Activated CD4-positive, alpha-beta T cell treated with anti-CD3 and anti-CD28 coated beads, Interleukin-2, amount 50 U/mL, for 4 hours (primary cell): ENCODE measurements at places on chromosomes 7 and 10.

DNA sequence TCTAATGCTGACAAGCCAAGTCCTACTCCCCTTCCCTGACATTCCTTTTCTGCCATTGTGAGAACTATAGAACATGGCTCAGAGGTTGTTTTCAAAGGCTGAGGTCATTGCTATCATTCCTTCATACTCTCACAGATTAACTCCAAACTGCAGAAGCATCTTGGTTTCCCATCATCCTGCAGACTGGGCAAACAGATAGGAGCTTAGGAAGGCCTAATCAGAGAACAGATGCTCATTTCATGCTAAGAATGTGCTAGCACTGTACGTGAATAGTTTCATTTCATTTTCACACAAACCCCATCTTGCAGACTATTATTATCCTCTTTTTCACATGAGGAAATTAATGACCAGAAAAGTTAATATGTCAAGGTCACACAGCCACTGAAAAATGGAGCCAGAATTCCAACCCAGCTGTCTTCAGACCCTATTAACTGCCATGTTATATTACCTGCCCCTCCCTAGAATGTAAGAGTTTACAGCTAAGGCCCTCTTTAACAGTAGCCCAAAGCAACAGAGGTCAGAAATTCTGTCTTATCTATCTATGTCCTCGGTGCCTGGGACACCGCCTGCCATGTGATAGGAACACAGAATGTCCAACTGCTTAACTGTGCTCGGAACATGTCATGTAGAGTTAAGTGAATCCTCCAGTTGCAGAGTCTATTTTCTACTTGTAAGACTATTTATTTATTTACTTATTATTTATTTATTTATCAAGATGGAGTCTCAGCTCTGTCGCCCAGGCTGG is 2.9 kb upstream of the LCOR start:
- DNase-seq = no peak

- DNase-seq = no peak
Measured at GRCh38 chr7:82694022-82694421, 250.4 kb upstream of the CACNA2D1 start.

GRCh38 chr7:84025332-84025927 is 169.2 kb downstream of the SEMA3A start:
- no peak for DNase-seq

DNA sequence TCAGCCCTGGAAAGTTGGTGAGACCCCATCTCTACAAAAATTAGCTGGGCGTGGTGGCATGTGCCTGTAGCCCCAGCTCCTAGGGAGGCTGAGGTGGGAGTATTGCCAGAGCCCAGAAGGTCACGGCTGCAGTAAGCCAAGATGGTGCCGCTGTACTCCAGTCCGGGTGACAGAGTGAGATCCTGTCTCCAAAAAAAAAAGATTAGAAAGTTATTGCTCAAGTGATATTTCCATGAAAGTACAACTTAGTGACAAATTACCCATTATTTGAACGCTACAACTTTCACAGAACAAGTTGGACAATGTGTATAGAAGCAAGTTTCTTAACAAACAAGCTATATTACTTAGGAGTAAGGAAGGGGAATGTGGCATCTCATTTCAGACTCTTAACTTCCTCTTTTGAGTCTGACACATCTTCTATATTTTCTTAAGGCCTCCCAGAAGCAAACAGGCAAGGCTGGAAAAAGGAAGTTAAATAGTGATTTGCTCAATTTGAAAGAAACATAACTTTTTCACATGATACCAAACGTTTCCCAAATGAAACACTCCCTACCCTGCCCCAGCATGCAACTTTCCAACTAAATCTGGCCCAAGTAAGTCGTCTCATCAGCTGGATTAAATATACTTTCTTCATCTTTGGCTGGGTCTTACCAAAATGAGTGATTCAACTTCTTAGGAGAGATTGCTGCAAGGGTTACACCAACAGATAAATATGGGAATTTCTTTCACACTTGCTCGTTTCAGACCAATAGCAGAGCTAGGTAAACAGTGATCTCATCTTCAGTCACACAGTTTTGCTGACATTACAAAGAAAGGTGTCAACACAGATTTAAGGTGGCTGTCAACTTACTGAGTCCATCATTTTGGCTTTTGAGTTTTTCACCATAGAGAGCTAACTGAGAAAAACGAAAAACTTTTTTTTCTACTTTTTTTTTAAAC is 66.3 kb upstream of the KLF6 start:
- no peak for DNase-seq

- no peak for DNase-seq
Measured at GRCh38 chr7:88310956-88311674, 4.4 kb upstream of the STEAP4 start.

DNA sequence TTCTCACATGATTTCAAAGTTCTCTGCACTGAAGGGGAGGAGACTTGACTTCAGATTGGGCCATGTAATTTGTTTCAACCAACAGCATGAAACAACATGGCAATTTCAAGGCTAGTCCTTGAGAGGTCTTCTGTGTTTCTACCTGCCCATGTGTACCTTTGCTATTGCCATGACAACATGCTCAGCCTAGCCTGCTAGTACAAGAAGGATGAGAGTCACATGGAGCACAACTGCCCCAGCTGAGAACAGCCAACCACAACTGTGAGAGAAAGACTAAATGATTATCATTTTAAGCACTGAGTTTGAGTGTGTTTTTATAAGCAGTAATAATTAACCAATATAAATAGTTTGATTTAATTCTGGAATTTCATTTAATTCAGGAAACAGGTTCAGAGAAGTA is 41.9 kb downstream of the ANKMY2 start:
- DNase-seq = no peak

DNA sequence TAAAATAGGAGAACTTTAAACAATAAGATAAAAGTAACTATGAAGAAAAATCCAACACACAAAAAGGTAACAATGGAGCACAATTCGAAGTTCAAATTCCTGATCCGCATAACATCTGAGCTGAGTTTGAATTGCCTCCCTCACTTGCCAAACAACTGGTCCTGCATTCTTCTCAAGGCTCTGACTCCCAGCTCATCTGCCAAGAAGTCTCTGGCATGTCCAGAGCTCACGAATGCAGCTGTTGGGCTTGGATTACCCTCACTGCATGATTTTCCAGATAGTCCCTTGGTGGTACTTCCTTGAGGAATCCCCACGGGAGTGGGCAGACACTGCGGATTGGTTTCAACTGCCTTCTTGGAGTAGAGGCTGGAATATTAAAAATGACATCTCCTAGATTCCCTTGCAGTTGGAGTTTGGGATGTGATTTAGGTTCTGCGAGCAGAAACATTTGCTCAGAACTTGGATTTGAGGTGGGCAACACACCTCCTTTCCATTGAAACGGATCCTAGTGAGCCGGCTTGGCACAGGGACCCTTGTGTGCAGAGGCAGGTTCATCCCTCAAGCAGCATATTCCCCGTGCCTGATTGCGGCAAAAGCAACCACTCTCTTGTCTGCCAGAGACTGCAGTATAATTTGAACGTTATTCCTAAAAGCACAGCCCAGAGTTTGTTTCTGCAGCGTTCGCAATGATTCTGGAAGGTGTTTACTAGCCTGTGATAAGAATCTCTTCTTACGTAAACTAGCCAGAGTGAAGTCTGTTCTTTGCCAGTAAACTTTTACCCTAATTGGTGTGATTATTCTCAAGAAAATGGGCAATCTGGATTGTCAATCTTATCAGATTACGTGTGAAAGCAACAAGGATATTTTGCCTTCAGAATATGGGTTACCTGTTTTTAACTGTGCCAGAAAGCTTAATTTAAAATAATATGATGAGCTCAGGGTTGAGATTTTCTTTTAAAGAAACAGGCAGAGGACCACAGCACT is 23.4 kb upstream of the PRKCQ start:
- DNase-seq = no peak

GRCh38 chr10:8338177-8338766 is 283.8 kb downstream of the GATA3 start:
- no peak for DNase-seq

GRCh38 chr7:4566714-4567113 is 115.4 kb upstream of the FOXK1 start:
- no peak for DNase-seq

DNA sequence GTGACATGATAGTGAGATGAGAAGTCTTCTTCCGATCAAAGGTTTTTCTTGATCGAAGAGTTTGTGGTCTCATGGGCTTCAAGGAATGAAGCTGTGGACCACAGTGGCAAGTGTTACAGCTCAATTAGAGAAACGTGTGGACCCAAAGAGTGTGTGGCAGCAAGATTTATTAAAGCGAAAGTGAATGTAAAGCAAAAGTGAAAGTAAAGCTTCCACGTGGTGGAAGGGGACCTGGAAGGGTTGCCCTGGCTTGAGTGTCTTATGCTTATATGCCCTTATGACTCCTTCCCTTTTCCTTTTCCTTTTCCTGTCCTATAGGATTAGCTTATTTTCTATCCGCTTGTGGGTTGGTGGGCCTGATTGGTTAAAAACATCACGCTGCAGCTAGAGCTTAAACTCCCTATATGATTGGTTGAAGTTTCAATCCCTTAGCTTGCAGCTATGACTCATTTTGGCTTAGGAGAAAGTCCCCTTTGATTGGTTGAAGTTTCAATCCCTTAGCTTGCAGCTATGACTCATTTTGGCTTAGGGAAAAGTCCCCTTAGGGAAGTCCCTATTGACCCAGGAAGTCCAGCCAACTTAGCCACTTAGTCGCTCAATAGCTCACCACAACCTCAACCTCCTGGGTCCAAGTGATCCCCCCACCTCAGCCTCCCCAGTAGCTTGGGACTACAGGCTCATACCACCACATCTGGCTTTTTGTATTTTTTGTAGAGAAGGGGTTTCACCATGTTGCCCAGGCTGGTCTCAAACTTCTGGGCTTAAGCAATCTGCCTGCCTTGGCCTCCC is 34.7 kb downstream of the MRPS24 start:
- peak; percentile 35 for DNase-seq

DNA sequence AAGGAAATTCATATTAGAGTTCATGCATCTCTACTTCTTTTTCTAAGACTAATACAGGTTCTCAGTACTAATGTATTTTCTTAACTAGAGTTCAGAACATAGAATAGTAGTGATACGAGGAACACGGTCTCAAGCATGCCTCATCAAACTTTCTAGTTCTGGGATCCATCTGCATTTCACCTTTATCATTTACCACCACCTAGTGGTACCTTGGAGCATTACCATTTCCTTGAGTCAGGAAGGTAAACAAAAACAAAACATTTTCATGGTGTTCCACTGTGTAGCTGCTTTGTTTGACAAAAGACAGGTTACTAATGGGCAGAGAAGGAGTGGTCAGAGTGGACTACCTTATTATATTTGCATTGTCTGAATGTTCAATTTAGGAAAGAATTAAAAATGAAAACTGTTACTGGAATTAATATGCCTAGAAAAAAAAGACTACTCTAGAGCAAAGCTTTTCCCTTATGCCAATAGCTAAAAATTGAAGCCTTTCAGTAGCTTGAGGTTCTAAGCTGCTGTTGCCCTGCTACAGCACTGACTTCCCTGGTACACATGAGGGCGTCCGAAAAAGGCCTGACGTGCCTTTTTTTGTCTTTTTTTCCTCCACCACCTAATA is 44.5 kb downstream of the STARD3NL start:
- DNase-seq = no peak

DNA sequence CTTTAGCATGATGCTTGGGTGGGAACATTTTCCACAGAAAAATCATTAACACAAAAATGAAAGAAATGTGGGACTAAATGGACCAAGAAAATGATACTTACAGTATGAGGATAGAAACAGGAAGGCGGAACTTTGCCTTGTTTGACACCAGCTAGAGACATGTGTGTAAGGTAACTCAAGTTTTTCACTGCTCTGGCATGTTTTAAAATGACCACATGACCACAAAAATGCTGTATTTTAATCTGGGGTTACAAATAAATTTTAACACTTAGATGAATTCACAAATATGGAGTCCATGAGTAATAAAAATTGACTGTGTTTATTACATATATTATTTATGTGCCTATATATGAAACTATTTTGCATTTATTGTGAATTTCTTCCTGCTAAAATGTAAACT is 100.9 kb upstream of the PHYHIPL start:
- no peak for DNase-seq

- DNase-seq = no peak
Measured at GRCh38 chr10:62454687-62455397, 80.7 kb downstream of the ZNF365 start.

DNA sequence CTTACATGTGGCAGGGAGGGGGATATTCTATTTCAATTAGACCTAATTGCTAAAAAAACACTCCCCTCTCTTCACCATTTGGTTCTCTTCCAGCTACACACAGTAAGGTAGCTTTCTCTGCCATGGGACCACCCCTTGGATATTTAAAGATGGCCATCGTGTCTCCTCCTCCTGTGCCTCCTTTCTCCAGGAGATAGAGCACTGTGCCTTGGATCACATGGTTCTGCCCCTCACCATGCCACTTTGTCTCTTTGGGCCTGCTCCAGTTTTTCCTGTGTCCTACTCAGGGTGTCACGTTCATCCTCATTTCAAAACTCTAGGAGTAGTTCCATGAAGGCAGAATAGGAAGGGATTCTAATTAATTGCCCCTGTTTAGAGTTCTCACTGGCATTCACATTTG is 1060.2 kb downstream of the KCNMA1 start:
- no peak for DNase-seq

DNA sequence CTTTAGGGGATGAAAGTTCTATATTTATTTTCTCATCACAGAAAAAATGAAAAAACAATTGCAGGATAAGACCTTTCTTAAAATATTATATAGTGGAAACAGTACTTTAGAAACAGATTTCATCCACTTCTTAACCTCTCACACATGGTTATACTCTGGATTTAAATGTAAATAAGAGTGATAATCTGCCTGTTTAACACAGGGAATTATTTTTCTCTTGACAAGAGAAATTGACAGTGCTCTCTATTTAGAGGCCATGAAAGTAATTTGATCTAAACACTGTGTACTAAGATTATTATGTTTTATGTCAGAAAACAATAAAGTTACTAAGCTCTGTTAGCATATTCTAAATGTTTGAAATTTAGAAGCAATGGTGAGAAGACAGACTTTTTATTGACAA is 88.4 kb downstream of the PHF14 start:
- DNase-seq = no peak

- DNase-seq = no peak
Measured at GRCh38 chr10:48982584-48982983, 42.9 kb upstream of the LRRC18 start.

GRCh38 chr7:100575206-100575631 is 1.5 kb upstream of the SAP25 start:
- no peak for DNase-seq

- DNase-seq = no peak
Measured at GRCh38 chr10:15516256-15517085, 145.4 kb upstream of the FAM171A1 start.

DNA sequence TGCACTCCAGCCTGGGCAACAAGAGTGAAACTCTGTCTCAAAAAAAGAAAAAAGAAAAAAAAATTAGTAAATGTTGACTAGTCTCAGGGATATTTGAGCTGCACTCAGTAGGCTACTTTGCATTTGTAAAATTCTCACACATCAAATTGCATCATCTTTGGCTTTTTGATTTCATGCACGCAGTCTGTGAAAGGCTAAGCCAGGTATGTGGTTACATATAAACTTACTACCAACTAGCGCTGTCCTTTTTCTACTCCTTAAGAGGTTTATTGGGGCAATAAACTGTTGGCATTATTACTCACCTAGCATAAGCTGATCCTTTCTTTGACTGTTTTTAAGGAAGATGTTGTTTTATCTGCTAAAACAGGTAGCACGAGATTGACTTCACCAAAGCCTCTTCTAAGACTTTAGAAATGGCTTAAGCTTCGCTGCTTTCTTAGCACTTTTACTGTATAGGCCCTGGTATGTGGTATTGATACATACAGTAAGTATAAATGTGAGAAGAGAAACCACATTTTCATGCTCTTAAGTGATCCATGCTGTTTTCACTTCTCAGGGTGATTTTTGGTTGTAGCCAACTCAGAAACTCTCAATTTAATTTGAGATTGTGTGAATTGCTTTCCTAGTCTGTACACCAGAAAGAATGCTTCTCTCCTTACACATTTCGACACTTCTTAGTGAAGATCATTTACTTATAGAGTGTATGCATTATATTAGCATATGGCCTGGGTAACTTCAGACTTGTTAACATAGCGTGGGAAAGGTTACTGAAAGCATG is 323.9 kb downstream of the AUTS2 start:
- DNase-seq = no peak
